ENCODE measurements at places on chromosomes 2 and 18. TPM values are rescaled to one million over a fixed set of nuclear protein-coding genes. Genes with fewer than 3 reads are reported as not detected.

- H3K4me3 ChIP-seq, result peak overlapping the region; percentile 64
- no peaks in the 10 kb centered on the region for H3K27me3 ChIP-seq
- peak; percentile 51 for DNase-seq
- H3K4me1 ChIP-seq, result peaks cover 25% of the 10 kb centered on the region
- H3K27ac ChIP-seq, result peak overlapping the region; percentile 94
- H3K36me3 ChIP-seq, result peaks cover 4% of the 10 kb centered on the region
Observed at GRCh38 chr2:218567797-218568189, 358 bp downstream of the USP37 start.

GRCh38 chr2:71713581-71714580 is 260.5 kb downstream of the DYSF start:
- H3K27me3 ChIP-seq, result no peaks in the 10 kb centered on the region
- no peaks in the 10 kb centered on the region for H3K36me3 ChIP-seq
- no peak overlapping the region for H3K4me3 ChIP-seq

- H3K27ac ChIP-seq, result peak overlapping the region; percentile 98
- H3K36me3 ChIP-seq, result no peaks in the 10 kb centered on the region
- no peaks in the 10 kb centered on the region for H3K27me3 ChIP-seq
- peak overlapping the region; percentile 82 for H3K4me3 ChIP-seq
- peaks cover 47% of the 10 kb centered on the region for H3K4me1 ChIP-seq
- DNase-seq, result no peak
Observed at GRCh38 chr2:27212626-27213471, 781 bp upstream of the SLC5A6 start.

- no peak overlapping the region for H3K27ac ChIP-seq
- H3K4me1 ChIP-seq, result peaks cover 7% of the 10 kb centered on the region
- no peaks in the 10 kb centered on the region for H3K27me3 ChIP-seq
- no peaks in the 10 kb centered on the region for H3K36me3 ChIP-seq
- DNase-seq, result no peak
Observed at GRCh38 chr2:130327703-130328527, 14.8 kb upstream of the IMP4 start.

GRCh38 chr2:28393114-28393836 is 617 bp downstream of the FOSL2 start:
- no peak for DNase-seq
- H3K36me3 ChIP-seq, result peaks cover 21% of the 10 kb centered on the region
- peak overlapping the region; percentile 97 for H3K4me3 ChIP-seq
- no peaks in the 10 kb centered on the region for H3K27me3 ChIP-seq

The PRKAG3 gene
- not detected for total RNA-seq

GRCh38 chr2:61193670-61194561 is 31.9 kb downstream of the C2orf74 start:
- no peak for DNase-seq
- H3K27me3 ChIP-seq, result no peaks in the 10 kb centered on the region
- H3K27ac ChIP-seq, result no peak overlapping the region
- peaks cover 3% of the 10 kb centered on the region for H3K36me3 ChIP-seq
- no peaks in the 10 kb centered on the region for H3K4me1 ChIP-seq

GRCh38 chr2:119419803-119420508 is 11.7 kb upstream of the TMEM37 start:
- no peaks in the 10 kb centered on the region for H3K27me3 ChIP-seq
- no peaks in the 10 kb centered on the region for H3K36me3 ChIP-seq
- DNase-seq, result no peak
- no peak overlapping the region for H3K4me3 ChIP-seq
- no peak overlapping the region for H3K27ac ChIP-seq

The CKAP2L gene
- total RNA-seq, result 5.3 TPM

- no peak for DNase-seq
- no peak overlapping the region for H3K4me3 ChIP-seq
- H3K27ac ChIP-seq, result no peak overlapping the region
- H3K27me3 ChIP-seq, result no peaks in the 10 kb centered on the region
- no peaks in the 10 kb centered on the region for H3K36me3 ChIP-seq
- no peaks in the 10 kb centered on the region for H3K4me1 ChIP-seq
Observed at GRCh38 chr18:39421276-39421675, 1855.7 kb upstream of the CELF4 start.

GRCh38 chr2:211495339-211495738 is 938.9 kb downstream of the CPS1 start:
- H3K4me3 ChIP-seq, result no peak overlapping the region
- no peaks in the 10 kb centered on the region for H3K27me3 ChIP-seq
- no peak for DNase-seq
- no peak overlapping the region for H3K27ac ChIP-seq
- H3K36me3 ChIP-seq, result no peaks in the 10 kb centered on the region

The IFIH1 gene
- 17.4 TPM for total RNA-seq

- no peak overlapping the region for H3K4me3 ChIP-seq
- H3K27ac ChIP-seq, result no peak overlapping the region
- H3K27me3 ChIP-seq, result no peaks in the 10 kb centered on the region
- no peaks in the 10 kb centered on the region for H3K4me1 ChIP-seq
- no peak for DNase-seq
- H3K36me3 ChIP-seq, result no peaks in the 10 kb centered on the region
Observed at GRCh38 chr18:48754993-48755473, 195.7 kb downstream of the SMAD7 start.

DNA sequence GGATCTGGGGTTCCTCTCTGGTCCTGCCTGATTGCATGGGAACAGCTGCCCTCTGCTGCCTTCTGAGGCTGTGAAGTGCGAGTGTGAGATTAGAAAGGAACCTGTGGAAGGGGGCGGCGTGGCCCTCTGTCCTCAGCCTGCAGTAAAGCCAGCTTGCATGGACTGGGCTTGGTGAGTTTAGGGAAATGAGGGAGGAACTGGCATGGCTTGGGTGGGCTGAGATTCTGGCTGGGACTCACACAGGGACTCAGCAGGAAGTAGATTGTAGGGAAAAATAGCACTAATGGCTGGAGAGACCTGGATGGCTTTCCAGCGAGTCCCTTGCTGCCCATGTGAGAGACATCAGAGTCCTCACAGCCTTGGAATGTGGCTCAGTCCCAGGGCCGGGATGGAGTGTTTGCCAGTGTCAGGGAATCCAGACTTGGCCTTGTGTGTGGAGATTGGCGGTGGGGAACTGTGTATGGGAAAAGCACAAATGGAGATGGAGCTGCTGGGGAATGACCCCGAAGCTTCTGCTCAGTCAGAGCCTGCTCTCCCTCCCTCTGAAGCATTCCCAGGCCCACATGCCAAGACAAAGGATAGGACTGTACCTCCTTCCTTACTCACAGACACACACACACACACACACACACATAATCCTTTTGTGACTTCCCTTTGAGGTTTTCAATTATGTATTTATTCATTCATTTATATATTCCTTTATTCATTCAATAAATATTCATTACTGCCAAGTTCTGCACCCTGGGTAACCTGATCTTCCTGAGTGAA is 115.4 kb downstream of the ACAA2 start:
- H3K36me3 ChIP-seq, result no peaks in the 10 kb centered on the region
- H3K4me3 ChIP-seq, result no peak overlapping the region
- DNase-seq, result no peak
- no peaks in the 10 kb centered on the region for H3K27me3 ChIP-seq
- no peaks in the 10 kb centered on the region for H3K4me1 ChIP-seq

- DNase-seq, result no peak
- H3K4me3 ChIP-seq, result no peak overlapping the region
- peaks cover 17% of the 10 kb centered on the region for H3K4me1 ChIP-seq
- H3K27ac ChIP-seq, result peak overlapping the region; percentile 53
Observed at GRCh38 chr2:66539452-66539851, 104.5 kb downstream of the MEIS1 start.

DNA sequence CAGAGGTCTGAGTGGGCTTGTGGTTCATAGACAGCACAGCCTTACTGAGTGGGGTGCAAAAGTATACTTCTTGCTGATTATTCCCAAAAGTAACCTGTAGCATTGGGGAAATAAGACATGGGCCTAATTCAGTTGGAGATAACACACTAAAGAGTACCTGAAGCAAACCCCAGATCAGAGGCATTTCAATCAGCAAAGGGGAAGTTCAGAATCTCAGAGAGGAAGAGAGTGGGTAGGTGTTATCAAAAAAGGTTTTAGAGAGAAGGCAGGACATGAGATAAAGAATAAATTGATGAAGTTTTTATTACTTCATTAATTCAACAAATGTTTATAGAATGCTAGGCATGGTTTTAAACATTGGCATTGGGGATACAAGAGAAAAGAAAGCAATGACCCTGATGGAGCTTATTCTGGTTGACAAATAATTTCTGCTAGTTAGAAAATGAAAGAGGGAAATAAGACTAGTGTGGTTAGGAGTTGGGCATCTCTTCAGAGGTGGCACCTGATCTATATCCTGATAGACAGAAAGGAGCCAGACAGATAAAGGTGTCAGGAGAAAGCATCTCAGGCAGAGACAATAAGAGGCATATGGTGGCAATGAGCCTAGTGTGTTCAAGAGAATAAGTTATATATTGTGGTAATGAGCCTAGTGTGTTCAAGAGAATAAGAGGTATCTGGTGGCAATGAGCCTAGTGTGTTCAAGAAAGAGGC is 153.8 kb upstream of the SETBP1 start:
- H3K27ac ChIP-seq, result no peak overlapping the region
- DNase-seq, result no peak
- H3K36me3 ChIP-seq, result no peaks in the 10 kb centered on the region
- H3K27me3 ChIP-seq, result no peaks in the 10 kb centered on the region
- no peak overlapping the region for H3K4me3 ChIP-seq
- H3K4me1 ChIP-seq, result no peaks in the 10 kb centered on the region

DNA sequence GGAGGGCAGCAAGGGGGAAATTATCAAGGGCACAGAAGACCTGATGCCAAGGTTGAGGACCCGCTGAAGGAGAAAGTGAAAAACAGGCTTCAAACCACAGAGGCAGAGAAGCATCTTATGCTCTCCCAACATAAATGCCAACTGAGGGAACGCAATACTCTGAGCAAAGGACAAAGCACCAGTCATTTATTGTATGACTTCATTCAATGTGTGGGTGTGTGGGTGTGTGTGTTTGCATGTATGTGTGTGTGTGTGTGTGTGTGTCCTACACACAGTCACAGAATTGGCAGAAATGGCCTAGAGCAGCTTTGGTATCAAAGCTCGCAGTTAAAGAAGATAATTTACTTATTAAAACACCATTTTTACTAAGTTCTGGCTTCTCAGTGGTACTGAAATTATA is 51.4 kb downstream of the UXS1 start:
- DNase-seq, result no peak
- no peak overlapping the region for H3K27ac ChIP-seq
- H3K36me3 ChIP-seq, result peaks cover 22% of the 10 kb centered on the region
- no peak overlapping the region for H3K4me3 ChIP-seq

DNA sequence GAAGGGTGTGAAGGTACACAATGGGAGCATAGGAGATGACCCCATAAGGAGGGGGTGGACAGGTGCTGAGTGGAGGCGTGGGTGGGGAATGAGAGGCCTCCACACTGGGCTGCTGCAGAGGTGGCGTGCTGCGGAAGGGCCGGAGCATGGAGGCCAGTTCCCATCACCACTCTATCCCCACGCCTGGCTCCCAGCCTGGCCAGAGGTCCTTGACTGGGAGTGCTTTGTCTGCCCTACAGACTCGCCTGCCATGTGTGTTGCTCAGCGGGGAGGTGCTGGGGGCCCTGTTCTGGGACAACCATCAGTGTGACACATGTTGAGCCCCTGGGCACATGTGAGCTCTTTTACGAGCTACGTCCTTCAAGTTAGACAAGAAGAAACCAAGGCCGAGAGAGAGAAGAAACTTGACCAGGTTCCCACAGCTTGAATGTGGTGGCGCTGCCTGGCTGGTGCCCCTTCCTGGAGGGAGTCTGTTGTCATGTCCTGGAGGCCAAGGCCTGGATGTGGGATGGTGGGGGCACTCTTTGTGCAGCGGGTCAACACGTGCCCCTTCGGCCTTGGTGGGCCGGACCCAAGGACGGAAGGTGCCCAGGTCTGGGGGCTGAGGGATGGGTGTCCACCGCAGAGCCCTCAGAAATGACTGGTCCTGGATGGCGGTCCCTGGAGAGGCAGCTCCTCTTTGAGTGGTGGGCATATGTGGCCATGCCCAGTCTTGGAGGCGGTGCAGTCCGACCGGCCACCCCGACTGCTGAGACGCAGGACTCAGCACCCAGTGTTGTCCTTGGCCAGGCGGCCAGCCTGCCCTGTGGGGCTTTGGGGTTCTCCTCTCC is 1.2 kb upstream of the INPP5D start:
- peaks cover 19% of the 10 kb centered on the region for H3K4me1 ChIP-seq
- no peak overlapping the region for H3K4me3 ChIP-seq
- DNase-seq, result no peak
- no peaks in the 10 kb centered on the region for H3K36me3 ChIP-seq
- peak overlapping the region; percentile 92 for H3K27ac ChIP-seq

DNA sequence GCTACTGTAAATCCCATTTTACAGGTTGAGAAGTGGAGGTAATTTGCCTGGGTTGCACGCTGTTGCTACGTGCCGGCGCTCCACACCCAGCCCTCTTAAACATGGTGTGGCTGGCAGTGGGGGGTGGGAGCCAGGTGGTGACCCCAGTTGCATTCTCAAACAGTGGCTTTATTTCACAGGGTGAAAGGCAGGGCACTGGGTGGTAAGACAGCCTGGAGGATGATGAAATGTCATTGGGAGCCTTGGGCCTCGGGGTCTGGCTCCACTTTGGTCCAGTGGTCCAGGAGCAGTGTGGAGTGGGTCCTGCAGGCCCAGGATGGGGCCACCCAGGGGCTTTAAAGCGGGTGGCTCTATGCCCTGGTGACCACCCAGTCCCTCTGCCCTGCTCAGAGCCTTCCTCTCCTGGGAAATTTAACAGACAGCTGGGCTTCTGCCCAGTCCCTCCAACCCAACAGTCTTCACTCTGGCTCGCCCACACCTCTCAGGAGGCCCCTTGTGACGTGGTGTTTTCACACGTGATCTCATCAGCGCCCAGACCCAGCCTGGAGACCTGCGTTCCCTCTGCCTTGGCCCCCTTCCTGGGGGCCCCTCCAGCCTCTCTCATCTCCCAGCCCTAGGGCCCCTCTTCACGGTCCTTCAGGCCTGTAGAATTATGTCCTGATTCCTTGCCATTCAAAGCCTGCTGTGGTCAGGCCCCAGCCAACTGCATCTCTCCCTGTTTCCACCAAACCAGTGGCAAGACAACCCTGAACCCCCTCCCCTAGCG is 92.5 kb downstream of the INHBB start:
- H3K4me1 ChIP-seq, result peaks cover 4% of the 10 kb centered on the region
- peaks cover 5% of the 10 kb centered on the region for H3K27me3 ChIP-seq
- no peak for DNase-seq
- no peak overlapping the region for H3K4me3 ChIP-seq
- H3K27ac ChIP-seq, result no peak overlapping the region

DNA sequence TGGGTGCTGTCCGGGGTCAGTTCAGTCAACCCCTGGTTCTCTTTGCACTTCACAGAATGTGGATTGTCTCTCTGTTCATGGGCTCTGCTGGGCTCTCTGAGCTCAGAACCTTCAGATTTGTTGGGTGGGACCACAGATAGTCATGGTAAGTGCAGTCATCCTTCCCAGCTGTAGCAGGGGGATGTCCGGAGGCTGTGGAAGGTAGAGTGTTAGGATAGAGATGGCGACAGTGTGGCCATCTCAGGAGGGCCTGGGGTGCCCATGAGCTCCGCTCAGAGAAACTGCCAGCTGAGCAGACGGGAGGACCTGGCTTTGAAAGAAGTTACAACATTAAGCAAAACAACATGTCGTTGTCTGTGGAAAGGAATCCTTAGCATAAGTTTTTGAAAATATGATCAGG is 149.8 kb downstream of the FAM210A start:
- H3K27me3 ChIP-seq, result no peaks in the 10 kb centered on the region
- DNase-seq, result no peak
- H3K27ac ChIP-seq, result no peak overlapping the region
- H3K4me1 ChIP-seq, result peaks cover 9% of the 10 kb centered on the region

GRCh38 chr2:189408294-189408693 is 33.0 kb upstream of the WDR75 start:
- peaks cover 3% of the 10 kb centered on the region for H3K4me1 ChIP-seq
- H3K27ac ChIP-seq, result peak overlapping the region; percentile 64
- H3K27me3 ChIP-seq, result no peaks in the 10 kb centered on the region
- no peak for DNase-seq

The LCT gene
- total RNA-seq, result under 0.01 TPM
